Activated naive CD4-positive, alpha-beta T cell treated with anti-CD3 and anti-CD28 coated beads, Interleukin-2, amount 50 U/mL, for 16 hours (primary cell): ENCODE measurements at places on chromosomes 13 and 19.

GRCh38 chr13:80374901-80375300 lies 34.0 kb upstream of the SPRY2 start:
- DNase-seq, result no peak

GRCh38 chr13:105816994-105817393 lies 718.5 kb downstream of the EFNB2 start:
- DNase-seq, result no peak

DNA sequence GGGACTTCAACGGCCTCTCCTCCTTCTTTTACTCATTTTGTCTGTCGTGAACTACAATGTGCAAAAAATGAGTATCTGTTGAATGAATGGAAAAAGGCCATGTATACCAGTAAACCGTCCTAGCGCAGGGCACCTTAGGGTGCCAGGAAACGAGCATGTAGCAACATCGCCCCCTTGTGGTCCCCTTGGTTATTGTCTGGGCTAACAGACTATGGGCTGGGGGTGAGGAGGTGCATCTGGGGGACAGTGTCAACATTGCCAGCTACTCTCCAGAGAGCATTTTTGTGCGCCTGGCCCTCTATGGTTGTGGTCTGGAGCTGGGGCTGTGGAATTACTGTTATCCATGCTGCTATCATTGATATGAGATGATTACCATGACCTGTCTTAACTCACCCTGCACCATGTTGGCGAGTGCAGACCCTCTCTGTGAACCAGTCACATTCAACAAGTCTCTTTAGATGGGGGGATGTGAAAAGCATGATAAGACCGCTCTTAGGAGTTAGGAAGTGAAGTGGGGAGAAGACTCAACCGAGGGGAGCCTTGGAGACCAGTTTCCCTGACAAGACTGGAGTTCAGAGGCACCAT lies 22.8 kb upstream of the SIGLEC11 start:
- DNase-seq, result peak; percentile 78

DNA sequence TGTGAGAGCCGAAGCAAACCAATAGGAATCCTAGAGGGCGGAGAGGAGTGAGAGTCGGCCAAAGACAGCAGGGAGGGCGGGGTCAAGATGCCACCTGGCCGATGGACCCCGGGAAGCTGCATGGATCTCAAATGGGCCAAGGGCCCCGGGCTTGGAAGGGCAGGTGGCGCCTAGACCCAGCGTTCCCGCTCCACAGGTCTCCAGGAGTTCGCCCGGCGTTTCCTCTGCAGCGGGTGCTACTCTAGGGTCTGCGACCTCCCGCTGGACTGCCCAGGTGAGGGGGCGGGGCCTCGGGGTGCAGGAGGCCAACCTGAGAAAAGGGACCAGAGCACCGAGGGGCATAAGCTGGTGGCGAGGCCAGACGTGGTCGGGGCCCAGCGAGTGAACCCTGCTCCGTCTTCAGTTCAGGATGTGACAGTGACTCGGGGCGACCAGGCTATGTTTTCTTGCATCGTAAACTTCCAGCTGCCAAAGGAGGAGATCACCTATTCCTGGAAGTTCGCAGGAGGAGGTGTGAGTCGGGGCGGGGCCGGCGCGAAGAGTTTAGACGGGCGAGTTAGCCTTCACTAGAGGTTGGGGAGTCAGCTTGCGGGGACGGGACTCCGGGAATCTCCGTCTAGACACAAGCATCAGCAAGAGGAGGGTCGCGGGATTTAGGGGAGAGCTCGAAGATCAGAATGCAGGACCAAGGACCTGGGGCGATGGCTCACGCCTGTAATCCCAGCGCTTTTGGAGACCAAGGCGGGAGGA lies 9.9 kb downstream of the SPACA6 start:
- no peak for DNase-seq

GRCh38 chr13:105436943-105437342 lies 1098.5 kb downstream of the EFNB2 start:
- no peak for DNase-seq

- DNase-seq, result no peak
Measured at GRCh38 chr13:59914556-59914955, 249.2 kb downstream of the DIAPH3 start.

DNA sequence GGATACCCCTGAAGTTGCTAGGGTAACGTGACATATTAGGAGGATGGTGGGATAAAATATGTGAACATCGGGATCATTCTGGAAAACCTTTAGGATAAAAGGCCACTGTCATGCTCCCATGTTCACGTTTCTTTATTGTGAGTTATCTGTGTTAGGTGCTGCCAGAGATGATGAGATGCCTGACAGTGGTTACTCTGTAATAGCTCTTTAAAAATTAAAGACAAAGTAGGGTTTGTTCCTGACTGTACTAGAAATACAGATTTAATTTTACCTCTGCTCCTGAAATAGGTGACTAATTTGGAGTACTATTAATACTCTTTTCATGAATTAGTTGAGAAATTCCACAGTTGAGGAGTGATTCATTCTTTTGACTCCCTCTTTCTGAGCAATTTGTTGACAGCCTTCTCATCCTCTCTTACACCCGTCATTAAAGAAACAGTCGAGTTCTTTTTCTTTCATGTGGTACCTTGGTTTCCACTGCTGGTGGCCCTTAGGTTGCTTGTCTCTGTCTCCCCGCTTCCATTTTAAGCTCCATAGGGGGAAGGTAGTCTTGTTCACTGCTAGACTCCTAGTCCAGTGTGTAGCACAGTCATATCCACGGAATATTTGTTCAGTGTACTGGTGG lies 28.4 kb downstream of the SAE1 start:
- DNase-seq, result peak; percentile 43

DNA sequence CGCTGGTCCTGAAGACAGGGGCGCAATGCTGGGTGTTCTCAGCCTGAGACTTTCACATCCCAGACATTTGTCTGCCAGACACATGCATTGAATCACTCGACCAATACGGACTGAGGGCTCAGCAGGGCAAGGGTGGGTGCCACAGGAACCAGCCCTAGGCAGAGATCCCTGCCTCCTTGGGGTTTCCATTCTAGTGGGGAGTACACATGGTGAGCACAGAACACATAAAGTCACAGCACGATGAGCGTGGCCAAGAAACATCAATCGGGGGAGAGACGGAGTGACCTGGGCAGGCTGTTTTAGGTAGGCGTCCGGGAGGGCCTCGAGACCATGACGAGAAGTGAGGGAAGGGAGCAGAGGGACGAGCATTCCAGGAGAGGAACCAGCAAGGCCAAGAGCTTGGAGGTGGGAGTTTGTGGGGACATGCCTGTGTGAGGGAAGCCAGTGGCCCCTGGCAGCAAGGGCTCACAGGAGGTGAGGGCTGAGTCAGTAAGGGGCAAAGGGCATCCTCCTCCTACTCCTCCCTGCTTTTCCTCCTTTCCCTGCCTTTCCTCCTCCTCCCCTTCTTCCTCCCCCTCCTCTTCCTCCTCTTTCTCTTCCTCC lies 126.3 kb upstream of the PEG3 start:
- DNase-seq, result no peak

GRCh38 chr13:94992036-94992960 lies 280.0 kb upstream of the SOX21 start:
- DNase-seq, result no peak

- no peak for DNase-seq
Measured at GRCh38 chr13:76610819-76611415, 275.3 kb downstream of the KCTD12 start.

- DNase-seq, result no peak
Measured at GRCh38 chr13:38228322-38228721, 121.3 kb upstream of the UFM1 start.

GRCh38 chr19:15897738-15898276 lies at the start of gene CYP4F2:
TSS of gene CYP4F2 (minus strand) at chr19:15898074. CDS start at chr19:15897611, 463 bp downstream.
- no peak for DNase-seq

- no peak for DNase-seq
Measured at GRCh38 chr13:110552767-110553166, 8.8 kb downstream of the RAB20 start.

- no peak for DNase-seq
Measured at GRCh38 chr13:78430166-78430791, 173.1 kb downstream of the POU4F1 start.

DNA sequence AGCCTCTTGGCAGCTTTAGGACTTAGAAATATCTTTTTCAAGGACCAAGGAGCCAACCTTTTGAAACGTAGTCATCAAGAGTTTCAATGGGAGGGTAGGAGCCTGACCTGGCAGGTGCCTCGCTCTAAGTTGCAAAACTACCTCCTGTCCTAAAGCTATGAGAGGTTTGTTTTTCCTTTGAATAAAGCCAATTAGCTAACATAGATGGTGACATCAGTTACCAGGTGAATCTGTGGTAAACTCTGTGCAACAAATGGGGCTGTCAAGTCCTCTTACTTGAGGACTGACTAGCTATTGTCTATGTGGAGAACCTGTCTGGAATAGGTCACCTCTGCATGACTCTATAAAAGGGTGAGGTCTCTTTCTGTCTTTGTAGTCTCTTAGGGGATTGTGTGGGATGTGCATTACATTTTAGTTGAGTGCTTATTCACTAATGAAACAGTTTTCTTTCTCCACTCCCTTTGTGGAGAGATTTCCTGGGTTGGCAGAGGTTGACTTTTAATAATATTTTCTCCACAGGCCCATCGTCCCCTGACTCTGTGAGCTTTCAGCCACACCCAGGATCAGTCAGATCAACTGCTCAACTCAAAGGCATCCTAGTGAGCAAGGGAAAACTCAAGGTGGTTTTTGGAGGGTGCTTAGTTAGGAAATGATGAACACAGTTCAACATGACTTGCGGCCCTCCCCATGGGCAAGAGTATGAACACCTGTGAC lies 9.9 kb downstream of the ARL11 start:
- DNase-seq, result no peak

DNA sequence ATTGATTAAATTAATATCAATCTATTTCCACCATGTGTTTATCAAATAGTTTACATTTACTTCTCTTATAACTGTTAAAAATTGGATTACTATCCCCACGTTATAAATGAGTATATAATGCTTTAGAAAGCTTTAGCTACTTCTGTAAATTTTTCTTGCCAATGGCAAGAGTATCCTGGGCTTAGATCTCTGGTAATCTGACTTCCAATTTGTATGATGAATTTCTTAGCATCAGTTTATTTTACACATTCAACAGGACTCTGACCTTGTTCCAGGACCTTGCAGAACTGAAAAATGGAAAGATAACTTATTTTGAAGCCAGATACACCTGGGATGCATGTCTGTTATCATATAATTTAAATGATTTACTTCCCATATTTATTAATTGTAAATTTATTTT lies 2759.4 kb downstream of the PCDH9 start:
- DNase-seq, result no peak

- DNase-seq, result no peak
Measured at GRCh38 chr19:13952931-13953531, 722 bp downstream of the DCAF15 start.

DNA sequence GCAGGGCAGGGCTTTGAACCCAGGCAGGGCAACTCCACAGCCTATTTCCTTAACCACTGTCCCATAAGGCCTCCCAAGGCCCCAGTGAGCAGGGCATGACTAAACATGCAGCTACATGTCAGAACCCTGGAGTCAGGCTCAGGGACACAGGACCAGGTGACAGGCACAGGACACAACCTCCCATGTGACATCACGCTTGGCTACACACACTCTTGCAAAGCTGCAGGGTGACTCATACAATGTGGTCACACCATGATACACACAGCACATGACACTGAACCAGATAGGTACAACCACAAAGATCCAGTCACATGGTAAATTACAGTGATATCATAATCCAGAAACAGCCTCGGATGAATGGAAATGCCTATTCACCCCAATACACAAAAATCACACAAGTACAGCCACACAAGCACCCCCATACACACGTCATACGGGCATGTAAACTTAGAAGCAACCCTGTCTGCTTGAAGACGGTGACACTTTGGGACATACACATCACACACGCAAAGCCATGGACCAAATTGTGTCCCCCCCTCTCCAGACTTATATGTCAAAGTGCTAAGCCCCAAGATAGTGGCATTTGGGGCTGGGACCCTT lies 14.5 kb downstream of the KLK4 start:
- no peak for DNase-seq

DNA sequence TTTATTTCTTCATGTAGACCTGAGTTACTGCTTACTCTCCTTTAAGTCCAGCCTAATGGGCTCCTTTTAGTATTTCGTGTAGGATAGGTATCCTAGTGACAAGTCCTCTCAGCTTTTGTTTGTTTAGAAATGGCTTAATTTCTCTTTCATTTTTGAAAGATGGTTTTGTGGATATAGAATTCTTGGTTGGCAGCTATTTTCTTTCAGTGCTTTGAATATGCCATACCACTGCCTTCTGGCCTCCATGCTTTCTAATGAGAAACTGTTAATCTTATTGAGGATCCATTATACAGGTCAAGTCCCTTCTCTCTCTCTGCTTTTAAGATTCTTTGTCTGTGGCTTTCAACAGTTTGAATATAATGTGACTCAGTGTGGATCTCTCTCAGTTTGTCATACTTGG lies 46.8 kb upstream of the SACS start:
- DNase-seq, result no peak

- DNase-seq, result no peak
Measured at GRCh38 chr19:2747349-2747748, 7.5 kb upstream of the SLC39A3 start.

DNA sequence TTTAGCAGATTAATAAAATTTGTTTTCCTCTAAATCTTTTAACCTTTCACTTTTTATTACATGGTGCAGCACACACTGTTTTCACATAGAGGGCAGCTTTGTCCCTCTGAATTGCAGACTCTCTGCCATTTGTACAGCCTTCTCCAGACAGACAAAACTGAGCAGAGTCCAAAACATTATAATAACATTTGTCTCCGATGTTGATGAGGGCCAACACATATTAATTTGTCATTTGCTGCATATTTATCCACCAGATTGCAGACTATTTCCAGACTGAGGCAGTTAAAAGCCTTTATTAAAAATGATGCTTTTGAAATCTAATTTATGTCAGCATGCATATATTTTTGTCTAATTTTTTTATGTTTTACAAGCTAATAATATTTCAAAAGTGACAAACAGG lies 1251.9 kb upstream of the SLC10A2 start:
- DNase-seq, result no peak

DNA sequence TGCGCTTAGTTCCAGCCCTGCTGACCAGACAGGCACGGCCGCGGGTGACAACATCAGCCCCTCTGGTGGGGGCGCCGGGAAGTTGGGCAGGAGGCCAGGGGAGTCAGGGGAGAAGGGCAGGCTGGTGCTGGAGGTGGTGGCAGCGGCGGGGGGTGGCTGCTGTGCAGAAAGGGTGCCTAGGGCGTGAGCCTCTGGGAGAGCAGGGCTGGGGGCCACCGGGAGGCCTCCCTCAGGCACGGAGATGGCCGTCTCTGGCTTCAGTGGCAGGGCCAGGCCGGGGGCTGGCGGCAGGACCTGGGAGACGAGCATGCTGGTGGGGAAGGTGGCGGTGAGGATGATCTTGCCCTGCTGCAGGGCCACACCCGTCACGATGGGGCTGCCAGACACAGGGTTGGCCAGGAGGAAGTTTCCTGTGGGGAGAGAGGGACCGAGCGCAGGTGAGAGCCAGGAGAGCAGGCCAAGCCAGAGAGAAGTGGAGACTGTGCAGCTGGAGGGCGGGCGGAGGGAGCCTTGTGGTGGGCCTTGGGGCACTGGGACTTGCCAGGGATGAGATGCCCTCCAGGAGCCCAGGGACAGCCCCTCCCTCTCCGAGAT lies 3.3 kb downstream of the SIX5 start:
- no peak for DNase-seq

DNA sequence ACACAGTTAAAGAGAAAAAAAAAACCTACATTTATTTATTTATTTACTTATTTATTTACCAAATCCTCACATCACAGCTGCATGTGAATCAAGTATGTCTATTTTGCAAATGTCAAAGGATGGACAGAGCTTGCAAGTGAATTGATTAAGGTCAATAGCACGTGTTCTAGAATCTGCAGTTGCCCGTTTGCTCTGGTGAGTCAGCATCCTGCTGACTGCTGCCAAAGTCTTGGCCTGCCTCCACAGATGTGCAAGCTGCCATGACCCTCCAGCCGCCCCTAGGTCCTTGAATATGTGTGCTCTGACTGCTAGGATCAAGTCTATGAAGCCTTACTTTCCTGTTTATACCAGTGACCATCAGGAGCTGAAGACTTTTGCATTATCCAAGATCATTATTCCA lies 320.6 kb downstream of the GPC5 start:
- no peak for DNase-seq
